ENCODE measurements at places on chromosomes 5 and 9.

GRCh38 chr5:109105631-109106267 is 304.0 kb downstream of the PJA2 start:
- DNase-seq = no peak

- no peak for DNase-seq
Measured at GRCh38 chr9:126599047-126599650, 14.6 kb upstream of the LMX1B start.

GRCh38 chr9:69317894-69318293 is 7.1 kb upstream of the ENTREP1 start:
- DNase-seq = no peak

DNA sequence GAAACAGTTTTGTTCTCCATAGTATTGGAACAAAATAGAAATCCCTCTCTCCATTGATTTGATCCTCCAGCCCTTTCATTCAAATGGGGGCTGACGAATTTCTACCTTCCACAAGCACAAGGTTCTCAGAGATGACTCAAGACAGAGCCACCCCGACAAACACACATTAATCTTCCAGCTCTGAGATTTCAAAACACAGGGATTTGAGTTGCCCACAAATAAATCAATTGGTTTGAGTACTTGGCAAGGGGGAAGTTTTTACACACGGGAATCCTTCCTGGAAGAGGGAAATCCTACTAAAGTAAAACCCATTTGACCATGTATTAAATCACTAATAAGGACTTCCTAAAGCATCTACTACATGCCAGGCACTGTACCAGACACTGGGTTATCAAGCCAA is 5.4 kb downstream of the ADRA1B start:
- DNase-seq = no peak

GRCh38 chr5:173984218-173984617 is 4.8 kb upstream of the C5orf47 start:
- DNase-seq = no peak

DNA sequence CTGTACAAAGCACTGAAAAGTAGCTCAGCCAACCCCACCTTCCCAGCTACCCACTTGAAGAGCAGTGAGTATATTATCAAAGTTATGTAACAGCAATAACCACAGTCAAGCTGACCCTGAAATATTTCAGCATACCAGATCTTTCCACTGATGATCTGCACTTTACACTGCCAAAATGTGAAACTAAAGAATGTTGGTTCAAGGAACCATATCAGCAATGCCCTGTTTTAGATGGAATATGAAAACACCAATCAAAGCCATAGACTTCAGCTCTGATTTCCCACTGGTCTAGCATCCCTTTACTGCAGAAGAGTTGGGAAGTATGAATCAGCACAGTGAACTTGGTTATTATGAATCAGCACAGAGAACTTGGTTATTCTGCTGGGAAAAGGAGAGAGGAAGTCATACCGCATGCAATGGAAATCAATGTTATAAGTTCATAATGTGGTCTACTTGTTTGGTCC is 20.0 kb downstream of the CEMIP2 start:
- no peak for DNase-seq

GRCh38 chr5:143796753-143797152 is 15.2 kb upstream of the HMHB1 start:
- DNase-seq = no peak

- no peak for DNase-seq
Measured at GRCh38 chr9:98997604-98998003, 53.9 kb downstream of the COL15A1 start.

GRCh38 chr9:97515662-97516061 is 14.2 kb downstream of the TMOD1 start:
- DNase-seq = no peak

- DNase-seq = no peak
Measured at GRCh38 chr5:154110716-154111115, 71.9 kb downstream of the MFAP3 start.

GRCh38 chr5:36701085-36701698 is 94.8 kb downstream of the SLC1A3 start:
- DNase-seq = no peak

- no peak for DNase-seq
Measured at GRCh38 chr5:100889896-100890295, 13.2 kb downstream of the ST8SIA4 start.

DNA sequence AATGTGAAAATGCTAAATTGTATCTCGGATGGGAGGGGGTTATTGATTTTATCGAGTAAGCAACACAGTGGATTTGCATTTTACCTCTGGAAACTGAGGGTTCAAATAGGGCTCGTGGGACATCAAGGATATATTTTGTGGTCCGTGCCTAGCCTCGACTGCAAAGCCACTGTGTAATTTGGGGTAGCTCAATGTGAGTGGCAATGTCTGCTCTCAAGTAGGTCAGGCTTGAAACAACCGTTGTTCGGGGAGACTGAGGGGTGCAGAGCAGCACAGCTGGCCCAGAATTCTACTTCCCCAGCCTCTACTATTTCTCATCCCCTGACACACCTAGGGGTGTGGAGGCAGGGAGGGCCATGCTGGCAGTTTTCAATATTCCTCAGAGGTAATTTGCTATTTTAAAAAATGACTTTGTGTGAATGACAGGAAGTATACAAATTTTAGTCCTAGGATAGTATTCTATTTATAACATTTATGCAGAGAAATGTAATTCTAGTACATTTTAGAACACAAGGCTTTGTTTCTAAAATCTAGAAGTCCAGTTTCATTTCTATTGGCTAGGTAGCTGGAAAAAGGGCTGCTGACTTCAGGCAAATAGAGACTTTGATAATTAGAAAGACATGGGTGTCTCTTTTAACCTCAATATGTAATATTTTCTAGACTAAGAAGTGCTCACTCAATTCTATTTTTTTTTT is 1.4 kb upstream of the DAB2 start:
- no peak for DNase-seq
